ENCODE measurements at places on chromosomes 13 and 19. TPM values are rescaled to one million over a fixed set of nuclear protein-coding genes. Genes with fewer than 3 reads are reported as not detected.

DNA sequence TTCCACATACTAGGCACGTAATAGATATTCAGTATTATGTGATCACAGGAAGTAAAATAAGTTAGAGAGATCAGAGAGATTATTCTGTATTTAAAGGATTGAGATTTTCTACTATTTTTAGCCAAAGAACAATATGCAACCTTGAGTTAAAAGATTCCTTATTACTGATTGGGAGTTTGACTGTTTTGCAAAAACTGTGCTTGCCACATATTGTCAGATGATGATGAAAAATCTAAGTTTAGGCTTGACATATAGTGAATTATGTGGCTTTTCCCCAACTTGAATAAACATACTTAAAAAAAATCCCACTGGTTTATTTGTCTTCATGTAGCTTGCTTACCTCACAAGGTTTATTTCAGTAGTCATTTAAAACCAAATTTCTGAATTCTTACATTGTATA is 194.4 kb downstream of the KCNRG start:
- no peak for DNase-seq

DNA sequence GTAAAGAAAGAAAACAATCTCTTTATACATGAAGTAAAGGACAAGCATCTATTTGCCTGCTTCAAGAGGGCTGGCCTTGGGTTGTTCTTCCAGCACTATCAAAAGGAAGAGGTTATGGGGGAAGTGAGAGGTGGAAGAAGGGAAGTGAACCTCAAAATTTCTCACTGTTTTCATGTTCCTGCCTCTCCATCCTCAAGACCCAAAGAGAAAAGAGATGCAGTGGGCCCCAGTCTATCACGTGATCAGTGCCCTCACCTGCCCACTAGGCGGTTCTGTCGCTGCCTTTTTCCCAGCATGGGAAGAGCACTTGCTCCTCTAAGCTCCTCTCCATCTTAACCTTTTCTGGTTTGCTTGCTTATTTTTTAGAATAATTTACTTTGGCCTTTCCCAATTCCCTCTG is 6.2 kb upstream of the USP12 start:
- DNase-seq: no peak

GRCh38 chr13:59363947-59364346 is 799.8 kb downstream of the DIAPH3 start:
- no peak for DNase-seq

- no peak for DNase-seq
Measured at GRCh38 chr19:5302396-5302795, 38.2 kb downstream of the PTPRS start.

- no peak for DNase-seq
Measured at GRCh38 chr19:49344505-49345423, 9.6 kb downstream of the CD37 start.

GRCh38 chr13:98488736-98489135 is 88.2 kb downstream of the STK24 start:
- no peak for DNase-seq

GRCh38 chr13:91351123-91351522 is 3.6 kb downstream of the MIR17HG start:
- no peak for DNase-seq

DNA sequence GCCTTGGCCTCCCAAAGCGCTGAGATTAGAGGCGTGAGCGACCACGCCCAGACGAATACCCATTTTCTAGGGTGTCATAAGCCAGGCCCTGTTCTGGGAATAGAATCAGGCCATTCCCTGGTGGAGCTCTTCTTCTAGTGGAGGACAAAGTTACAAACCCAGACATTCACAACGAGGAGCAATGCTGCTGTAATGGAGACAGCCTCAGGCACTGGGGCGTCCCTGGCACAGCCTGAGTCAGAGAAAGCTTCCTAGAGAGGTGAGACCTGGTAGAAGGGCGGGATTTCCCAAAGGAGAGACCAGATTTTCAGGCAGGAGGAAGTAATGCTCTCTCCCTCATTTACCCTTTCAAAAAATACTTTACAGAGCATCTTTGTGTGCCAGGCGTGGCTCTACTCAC is 12.7 kb downstream of the PRKCG start:
- no peak for DNase-seq

GRCh38 chr19:2180881-2181632 is 17.3 kb downstream of the DOT1L start:
- DNase-seq: no peak

Gene ZNF583
- polyA plus RNA-seq: 3.6 TPM

- no peak for DNase-seq
Measured at GRCh38 chr13:111640006-111640405, 319.6 kb downstream of the TEX29 start.

Gene ZNF154
- polyA plus RNA-seq: 7.4 TPM

DNA sequence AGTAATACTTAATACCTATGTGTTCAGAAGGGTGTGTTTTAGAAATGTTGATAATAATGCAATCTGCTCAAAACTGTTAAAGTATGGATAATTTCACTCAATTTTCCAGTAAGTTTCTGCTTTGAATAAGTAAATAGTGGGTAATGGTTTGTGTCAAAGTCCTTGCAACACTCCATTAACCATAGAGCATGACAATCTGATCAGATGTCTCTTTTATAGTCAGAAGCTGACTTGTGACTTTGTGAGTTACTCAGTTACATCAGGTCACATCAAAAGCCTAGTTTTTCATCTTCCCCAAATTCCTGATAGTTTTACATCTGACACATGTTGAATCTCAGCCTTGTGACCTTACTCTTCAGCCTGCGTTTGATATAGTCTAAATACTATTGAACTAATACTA is 338.0 kb downstream of the EFNB2 start:
- DNase-seq: no peak

DNA sequence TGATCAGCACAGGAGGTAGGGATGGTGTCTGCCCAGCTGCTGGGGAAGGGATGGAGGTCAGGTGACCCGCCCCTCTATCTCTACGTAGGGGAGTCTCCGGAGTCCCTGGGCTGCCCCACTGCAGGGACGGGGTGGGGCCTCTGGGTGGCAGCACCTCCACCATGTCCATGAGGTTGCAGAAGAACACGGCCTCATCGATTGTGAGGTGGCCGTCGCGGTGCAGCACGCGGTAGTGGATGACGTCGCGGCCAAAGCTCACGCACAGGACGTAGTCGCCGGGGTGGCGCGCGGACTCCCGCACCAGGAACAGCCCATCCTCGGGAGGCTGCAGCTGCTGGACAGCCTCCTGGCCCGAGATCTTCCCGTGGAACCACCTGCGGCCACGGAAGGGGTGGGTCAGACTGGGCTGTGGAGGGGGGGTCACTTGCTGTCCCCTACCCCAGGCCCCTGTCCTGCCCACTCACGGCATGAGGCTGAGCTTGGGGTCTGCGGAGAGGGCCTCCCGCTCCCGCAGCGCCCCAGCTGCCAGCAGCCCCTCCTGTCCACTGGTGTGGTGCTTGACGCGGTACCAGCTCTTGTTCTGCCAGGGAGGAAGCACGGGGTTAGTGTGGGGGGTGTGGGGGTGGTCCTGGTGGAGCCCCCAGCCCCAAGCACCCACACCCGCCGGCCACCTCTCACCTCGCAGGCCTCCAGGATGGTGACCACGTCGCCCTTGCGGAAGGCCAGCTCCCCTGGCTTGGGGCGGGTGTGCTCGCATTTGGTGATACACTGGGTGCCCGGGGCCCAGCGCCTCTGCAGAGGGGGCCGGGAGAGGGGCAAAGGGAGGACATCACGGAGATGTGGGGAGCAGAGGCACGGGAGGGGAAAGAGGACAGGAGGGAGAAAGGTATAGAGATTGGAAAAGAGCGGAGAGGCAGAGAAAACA is 2.3 kb downstream of the MATK start:
- no peak for DNase-seq

GRCh38 chr19:50880241-50880640 is 7.0 kb downstream of the KLK2 start:
- DNase-seq: no peak

DNA sequence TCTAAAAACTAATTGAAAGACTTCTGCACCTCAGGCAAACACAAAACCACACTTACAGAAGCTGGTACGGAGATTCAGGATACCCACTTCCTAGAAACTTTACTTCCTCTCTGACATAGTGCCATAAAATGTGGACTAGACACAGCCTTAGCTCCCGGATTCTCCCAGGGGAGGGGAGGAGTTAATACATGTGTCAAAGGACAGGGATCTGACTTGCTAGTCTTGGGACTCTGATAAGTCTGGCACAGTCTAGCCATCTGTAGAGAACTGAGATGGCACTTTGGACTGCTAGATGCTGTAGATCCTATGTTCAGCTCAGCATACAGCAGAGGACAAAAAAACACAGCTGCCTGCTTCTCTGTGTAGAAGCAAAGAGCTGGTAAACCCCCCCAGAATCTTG is 769.8 kb upstream of the MIR17HG start:
- no peak for DNase-seq

DNA sequence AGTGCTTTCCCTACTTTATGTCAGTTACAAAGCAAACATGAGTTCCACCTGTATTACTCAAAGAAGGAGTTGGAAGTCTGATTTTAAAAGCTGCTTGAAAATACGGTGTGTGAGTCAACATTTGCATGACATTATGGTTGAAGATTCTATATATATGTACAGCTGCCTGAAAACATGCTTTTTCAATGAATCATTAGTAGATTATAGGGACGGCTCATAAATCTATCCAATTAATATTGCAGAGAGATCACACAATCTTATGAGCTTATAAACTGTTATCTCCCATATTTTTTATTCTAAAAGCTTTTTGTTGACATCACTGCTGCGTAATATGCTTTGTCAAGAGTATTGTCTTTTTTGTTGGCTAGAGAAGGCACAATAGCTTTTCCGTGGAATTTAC is 873.8 kb downstream of the SLITRK6 start:
- no peak for DNase-seq

Gene SIGLEC5
- polyA plus RNA-seq: 0.47 TPM

DNA sequence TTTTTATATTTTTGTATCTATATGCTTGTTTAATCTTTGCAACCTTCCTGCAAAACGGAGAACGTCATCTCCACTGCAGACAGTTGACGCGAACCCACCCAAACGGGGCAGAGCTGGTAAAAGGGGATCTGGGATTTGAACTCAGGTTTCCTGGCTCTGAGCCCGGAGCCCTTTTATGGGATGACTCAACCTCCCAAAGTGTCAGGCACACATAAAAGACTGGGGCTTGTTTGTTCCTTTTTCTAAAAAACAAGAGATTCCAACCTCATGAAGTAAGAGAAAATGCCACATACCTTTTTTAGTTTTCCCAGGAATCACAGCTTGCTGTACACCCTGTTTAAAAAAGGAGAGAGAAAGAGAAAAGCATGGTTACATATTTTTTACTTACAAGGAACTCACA is 78.9 kb downstream of the GADD45B start:
- no peak for DNase-seq

Gene CYSLTR2
- polyA plus RNA-seq: 0.14 TPM

Gene SPRYD7
- 9.1 TPM for polyA plus RNA-seq

Gene TMED1
- 41.6 TPM for polyA plus RNA-seq

DNA sequence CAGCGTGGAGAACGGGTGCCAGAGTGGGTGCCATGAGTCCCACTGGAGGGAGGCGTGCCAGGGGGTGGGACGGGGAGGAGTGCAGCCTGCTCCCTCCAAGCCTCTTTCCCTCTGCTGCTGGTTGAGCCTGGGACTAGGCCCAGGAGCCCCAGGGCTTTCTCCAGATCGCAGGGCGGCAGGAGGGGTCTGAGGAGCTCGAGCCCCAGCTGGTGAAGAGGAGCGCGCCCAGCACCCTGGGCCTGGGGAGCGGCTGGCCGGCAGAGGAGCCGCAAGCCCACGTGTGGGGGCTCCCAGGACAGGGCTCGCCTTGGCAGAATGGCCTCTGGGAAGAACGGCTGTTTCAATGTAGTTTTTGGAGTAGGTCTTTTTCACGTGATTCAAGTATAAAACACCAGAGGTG is 12.2 kb upstream of the DCUN1D2 start:
- no peak for DNase-seq
